ENCODE measurements at places on chromosomes 2 and 18.

DNA sequence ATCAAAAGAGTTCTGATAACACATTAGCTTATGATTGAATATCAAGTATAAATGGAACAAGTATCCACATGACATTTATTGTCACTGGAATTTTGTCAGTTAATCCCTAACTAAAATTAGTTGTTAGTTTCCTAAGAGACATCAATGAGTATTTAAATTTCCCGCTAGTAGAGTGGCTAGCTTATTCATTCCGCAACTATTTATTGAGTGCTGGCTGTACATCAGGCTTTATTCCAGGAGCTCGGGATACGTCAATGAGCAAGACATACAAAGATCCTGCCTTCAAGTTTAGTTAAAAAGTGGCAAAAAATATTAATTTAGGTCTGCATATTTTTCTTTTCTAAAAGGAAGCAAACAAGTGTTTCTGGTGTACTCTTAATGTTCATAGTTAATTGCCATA is 59.3 kb downstream of the PRKRA start:
- DNase-seq: no peak

- DNase-seq: peak; percentile 12
These were observed 314.4 kb upstream of the NT5C1B start for GRCh38 chr2:18903750-18904149.

DNA sequence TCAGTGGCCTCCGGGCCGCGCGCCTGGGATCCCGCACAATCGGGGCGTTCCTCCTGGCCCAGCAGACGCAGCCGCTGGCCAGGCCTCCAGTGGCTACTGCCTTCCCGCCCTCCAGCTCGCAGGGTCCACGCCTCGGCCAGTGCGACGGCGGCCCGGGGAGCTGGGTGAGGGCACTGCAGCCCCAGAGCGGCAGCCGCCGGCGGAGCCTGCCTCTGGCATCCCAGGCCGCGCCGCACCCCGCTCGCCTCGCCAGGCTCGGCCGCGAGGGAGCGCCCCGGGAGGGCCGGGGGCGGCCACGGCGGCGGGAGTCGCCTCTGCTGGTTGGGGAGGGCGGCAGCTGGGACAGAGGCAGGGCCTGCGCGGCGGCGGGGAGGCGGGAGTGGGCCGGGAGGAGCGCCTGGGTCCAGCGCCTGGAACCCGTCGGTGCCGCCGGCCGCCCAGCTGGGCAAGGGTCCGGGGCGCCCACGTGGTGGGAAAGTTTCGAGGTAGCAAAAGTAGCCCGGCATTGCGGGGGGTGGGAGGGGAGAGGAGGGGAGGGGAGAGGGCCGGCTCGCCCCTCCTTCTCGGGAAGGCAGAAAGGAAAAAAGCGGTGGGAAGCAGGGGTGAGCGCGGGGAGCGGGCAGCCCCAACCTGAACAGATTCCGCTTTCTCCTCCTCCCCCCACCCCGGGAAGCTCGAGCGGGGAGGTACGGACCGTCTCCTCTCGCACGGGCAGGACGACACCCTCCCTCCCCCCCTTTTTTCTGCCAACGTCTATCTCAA is 1.5 kb upstream of the INHBB start:
- DNase-seq: peak; percentile 83

DNA sequence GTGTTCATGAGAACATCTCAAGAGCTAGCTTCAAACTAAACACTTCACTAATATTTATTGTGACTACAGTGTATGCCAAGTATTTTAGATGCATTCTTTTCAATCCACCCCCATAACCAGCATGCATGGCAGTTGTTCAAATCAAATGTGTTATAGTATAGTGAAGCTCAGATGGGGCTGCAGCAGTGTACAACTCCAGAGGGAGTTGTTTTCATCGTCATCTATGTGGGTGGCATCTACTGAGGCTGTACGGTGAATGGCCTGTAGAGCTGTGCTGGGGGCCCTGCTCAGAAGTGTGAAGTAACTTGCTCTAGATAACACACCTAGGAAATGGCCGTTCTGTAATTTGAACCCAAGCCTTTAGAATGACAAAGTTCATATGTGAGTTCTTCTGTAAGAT is 71.8 kb upstream of the LRATD1 start:
- DNase-seq: no peak

DNA sequence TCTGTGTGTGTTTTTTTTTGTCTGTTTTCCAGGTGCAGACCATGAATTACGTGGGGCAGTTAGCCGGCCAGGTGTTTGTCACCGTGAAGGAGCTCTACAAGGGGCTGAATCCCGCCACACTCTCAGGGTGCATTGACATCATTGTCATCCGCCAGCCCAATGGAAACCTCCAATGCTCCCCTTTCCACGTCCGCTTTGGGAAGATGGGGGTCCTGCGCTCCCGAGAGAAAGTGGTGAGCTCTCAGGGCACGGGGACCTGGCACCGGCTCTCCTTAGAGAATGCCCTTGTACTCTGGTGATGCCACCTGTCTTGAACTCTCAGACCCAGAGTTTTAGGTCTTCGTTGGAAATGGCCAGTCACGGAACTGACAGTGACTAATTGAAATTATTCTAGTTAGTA is 19.1 kb downstream of the LPIN1 start:
- DNase-seq: no peak

GRCh38 chr2:173855661-173856060 is 109.5 kb downstream of the SP3 start:
- no peak for DNase-seq

Data from NCI-H526 (cell line).